ENCODE measurements at places on chromosomes 13 and 19.

GRCh38 chr19:1302533-1303239, 17.0 kb downstream of the EFNA2 start:
- no peak for DNase-seq

DNA sequence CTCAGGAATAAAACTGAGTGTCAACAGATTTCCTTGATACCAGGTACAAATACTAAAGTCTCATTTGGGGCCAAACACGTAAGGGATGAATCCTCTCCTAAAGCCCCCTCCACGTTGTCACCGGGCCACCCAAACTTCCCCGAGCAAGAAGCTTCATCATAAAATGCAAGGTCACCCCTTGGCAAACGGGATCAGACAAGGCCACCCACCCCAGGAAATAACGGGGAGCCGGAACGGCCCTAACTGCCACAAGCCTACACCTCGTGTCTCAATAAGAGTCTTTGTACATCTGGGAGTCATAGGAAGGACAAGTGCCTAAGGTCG, 717 bp downstream of the EEF2 start:
- DNase-seq: no peak

- DNase-seq: no peak
Observed at GRCh38 chr13:109608503-109608902, 177.9 kb downstream of the IRS2 start.

- DNase-seq: no peak
Observed at GRCh38 chr13:99792079-99792921, 179.3 kb downstream of the ZIC5 start.

- no peak for DNase-seq
Observed at GRCh38 chr13:101817898-101818297, 365.4 kb downstream of the ITGBL1 start.

DNA sequence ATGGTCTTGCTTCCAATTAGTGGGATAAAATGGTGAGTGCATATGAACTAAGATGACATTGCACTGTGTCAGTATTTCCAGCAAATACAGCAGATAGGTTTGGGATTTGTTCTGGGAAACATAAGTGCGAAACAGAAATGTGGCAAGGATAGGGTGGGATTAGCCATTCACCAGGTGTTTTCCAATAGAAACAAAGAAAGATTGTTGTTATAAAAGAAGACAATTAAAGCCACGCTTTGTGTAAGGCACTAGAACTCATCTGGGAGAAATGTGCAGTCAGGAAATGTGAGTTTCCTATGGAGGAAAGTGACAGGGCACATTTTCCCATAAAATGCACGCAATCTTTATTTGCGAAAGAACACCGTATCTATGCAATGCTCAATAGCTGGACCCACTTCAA, 1547.8 kb downstream of the EFNB2 start:
- DNase-seq: no peak

- DNase-seq: no peak
Observed at GRCh38 chr13:94412870-94413597, 66.4 kb downstream of the DCT start.

DNA sequence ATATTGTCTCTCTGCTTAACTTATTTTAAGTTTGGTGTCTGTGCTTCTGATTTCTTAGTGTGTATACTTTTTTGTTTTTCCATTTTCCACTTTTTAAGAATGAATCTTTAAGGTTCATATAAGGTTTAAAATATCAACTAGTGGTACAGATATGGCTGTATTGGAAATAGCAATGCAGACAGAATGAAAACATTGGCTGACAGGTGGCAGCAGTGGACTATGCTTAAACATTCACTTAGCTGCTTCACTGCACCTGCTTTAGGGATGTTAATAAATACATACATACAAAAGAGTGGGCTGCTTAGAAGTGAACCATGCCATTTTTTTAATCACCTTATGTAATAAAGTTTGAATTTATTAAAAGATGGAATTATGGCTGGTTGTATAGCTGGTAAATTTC, 27.3 kb downstream of the TM9SF2 start:
- no peak for DNase-seq

GRCh38 chr19:41323023-41323422, 13.1 kb downstream of the CCDC97 start:
- DNase-seq: no peak

All from activated T-helper 1 cell treated with anti-CD3 and anti-CD28 coated beads, Interleukin-2, amount 50 U/mL, for 16 hours (primary cell).